ENCODE measurements at places on chromosomes 5 and 9. TPM values are rescaled to one million over a fixed set of nuclear protein-coding genes. Genes with fewer than 3 reads are reported as not detected.

PTGER4 gene
- 14.0 TPM for total RNA-seq

SLC34A3 gene
- total RNA-seq = not detected

IL9 gene
- total RNA-seq = not detected

UBE2QL1 gene
- 2.3 TPM for total RNA-seq

RBM22 gene
- 37.2 TPM for total RNA-seq

SAXO1 gene
- under 0.01 TPM for total RNA-seq

MZB1 gene
- 0.62 TPM for total RNA-seq

CXXC5 gene
- 93.9 TPM for total RNA-seq

ZNF483 gene
- 9.3 TPM for total RNA-seq

KCNN2 gene
- total RNA-seq = 15.6 TPM

CDH18 gene
- total RNA-seq = 0.62 TPM

FOXI1 gene
- not detected for total RNA-seq

SLC34A1 gene
- total RNA-seq = not detected

NPDC1 gene
- total RNA-seq = 27.0 TPM

PAPPA gene
- total RNA-seq = 3.0 TPM

ABLIM3 gene
- total RNA-seq = 25.4 TPM

GNA14 gene
- total RNA-seq = 5.9 TPM

WNT8A gene
- not detected for total RNA-seq

LURAP1L gene
- total RNA-seq = 7.2 TPM

ACSL6 gene
- total RNA-seq = 2.5 TPM

MLANA gene
- not detected for total RNA-seq

PCDHGA10 gene
- 6.1 TPM for total RNA-seq

PCDHGA8 gene
- 3.0 TPM for total RNA-seq

FAM151B gene
- 9.8 TPM for total RNA-seq

LECT2 gene
- total RNA-seq = not detected

FAM78A gene
- total RNA-seq = 16.7 TPM

PITX1 gene
- total RNA-seq = 93.7 TPM

GRXCR2 gene
- not detected for total RNA-seq

ARHGEF37 gene
- 5.5 TPM for total RNA-seq

RNF183 gene
- 0.21 TPM for total RNA-seq

GGTA1 gene
- total RNA-seq = 6.9 TPM

ECSCR gene
- total RNA-seq = 7.9 TPM

CENPK gene
- 12.4 TPM for total RNA-seq

CAMK2A gene
- 42.6 TPM for total RNA-seq

PAIP1 gene
- total RNA-seq = 96.4 TPM

FOXD4L6 gene
- total RNA-seq = not detected

CA9 gene
- total RNA-seq = 0.82 TPM

NSD1 gene
- total RNA-seq = 98.2 TPM

FBP2 gene
- total RNA-seq = 83.0 TPM

HRCT1 gene
- total RNA-seq = not detected

ZNF454 gene
- 4.7 TPM for total RNA-seq

TMEM174 gene
- total RNA-seq = not detected

C9orf40 gene
- 6.6 TPM for total RNA-seq

INVS gene
- 33.7 TPM for total RNA-seq

ARL14EPL gene
- not detected for total RNA-seq

CRB2 gene
- 0.72 TPM for total RNA-seq

HINT1 gene
- total RNA-seq = 120 TPM

BTNL3 gene
- total RNA-seq = not detected

PIP5KL1 gene
- total RNA-seq = not detected

SMIM33 gene
- not detected for total RNA-seq

RFK gene
- 15.8 TPM for total RNA-seq

AFAP1L1 gene
- total RNA-seq = 121 TPM

GABRA1 gene
- not detected for total RNA-seq

AGXT2 gene
- not detected for total RNA-seq

GARIN3 gene
- not detected for total RNA-seq

GPR150 gene
- not detected for total RNA-seq

EGFLAM gene
- total RNA-seq = 37.6 TPM
